Activated T-helper 2 cell treated with anti-CD3 and anti-CD28 coated beads, Interferon-gamma antibody, Interleukin-2, Interleukin-4, amounts not matched to agents 10 μg/mL and 5 μg/mL and 100 μg/mL, durations not matched to agents 14 hours and 24 hours and 36 hours (primary cell): ENCODE measurements at places on chromosomes 12 and 14. TPM values are rescaled to one million over a fixed set of nuclear protein-coding genes. Genes with fewer than 3 reads are reported as not detected.

The RNF212B gene
- not detected in 2 replicates for total RNA-seq

The SRSF5 gene
- 316 and 358 TPM in 2 replicates for total RNA-seq

The CLEC9A gene
- not detected in 2 replicates for total RNA-seq

The PALS1 gene
- total RNA-seq: 6.7 and 11.2 TPM in 2 replicates

The PLEKHG3 gene
- total RNA-seq: 1.0 and 1.9 TPM in 2 replicates

The OR6S1 gene
- not detected in 2 replicates for total RNA-seq

The CFAP54 gene
- total RNA-seq: 0.14 and 0.23 TPM in 2 replicates

DNA sequence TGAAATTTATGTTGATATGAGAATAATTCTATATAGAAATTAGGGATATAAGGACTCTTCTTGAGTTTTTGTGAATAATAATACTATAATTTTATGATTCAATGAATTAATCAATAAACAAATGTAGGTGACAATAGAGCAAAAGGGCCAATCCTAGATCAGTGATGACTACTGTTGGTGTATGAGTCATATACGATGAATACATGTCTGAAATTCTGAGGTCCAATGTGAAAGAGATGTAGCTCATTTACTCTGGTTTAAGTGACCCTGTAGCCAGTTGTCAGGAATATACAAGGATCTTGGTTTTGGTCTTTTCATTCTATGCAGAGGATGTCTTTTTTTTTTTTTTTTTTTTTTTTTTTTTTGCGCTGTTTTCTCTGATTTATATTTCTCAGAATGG, 72.1 kb upstream of the RTL1 start:
- DNase-seq: no peak

DNA sequence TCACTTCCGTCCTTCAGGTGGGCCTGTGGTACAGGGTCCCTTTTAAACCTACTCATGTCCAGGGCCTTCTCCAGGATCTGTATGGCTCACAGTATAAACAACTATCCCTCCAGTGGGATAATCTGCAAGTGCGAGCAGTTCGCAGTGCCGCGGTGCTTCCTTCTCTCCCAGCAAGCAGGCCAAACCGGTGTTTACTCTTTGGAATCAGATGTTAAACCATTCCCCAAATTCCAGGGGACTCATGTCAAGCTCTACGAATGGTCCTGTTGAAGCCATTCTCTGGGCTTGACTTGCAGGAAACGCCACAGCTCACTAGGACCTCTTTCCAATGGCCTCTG, 59.6 kb downstream of the OR11H12 start:
- DNase-seq: no peak

GRCh38 chr14:20489093-20489994, 16.0 kb upstream of the RNASE10 start:
- DNase-seq: no peak

DNA sequence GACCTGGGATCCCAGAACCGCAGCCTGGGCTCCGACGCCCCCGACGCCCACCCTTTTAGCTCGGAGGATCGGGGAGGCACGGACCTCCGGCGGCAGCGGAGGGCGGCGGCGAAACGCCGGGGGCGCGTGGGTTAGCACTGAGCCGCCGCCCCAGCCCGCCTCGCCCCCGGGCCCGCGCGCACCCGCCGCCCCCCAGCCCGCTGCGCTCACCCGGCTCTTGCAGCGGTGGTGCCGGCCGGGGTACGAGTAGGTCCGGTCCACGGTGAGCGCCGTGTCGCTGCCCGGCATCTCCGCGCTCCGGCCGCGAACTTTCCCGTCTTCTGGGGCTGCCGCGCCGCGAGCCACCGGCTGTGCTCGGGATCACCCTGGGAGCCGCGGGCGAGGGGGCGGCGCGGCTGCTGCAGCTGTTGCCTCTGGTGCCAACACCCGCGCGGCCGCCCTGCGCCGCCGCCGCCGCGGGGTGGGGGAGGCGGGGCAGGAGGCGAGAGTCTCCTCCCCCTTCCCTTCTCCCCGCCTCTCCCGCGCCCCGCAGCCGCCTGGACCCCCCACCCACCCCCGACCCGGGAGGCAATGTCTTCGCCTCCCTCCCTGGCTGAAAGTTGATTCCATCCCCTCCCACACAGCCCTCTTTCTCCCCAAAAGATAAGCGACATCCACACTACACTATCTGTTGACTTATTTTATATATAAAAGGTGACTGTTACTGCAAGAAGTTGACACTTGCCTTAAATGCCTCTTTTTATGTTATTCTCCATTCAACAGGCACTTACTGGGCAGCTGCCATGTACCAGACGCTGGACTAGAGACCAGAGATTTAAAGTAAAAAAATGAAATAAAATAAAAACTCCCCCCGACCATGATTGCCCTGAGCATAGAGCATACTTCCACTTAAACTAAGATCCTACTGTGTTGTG, at the start of gene TMCC3:
Gene TMCC3 (minus strand): TSS at position 415 of the 914 bp plus-strand sequence. CDS start 127 bp downstream, at position 288.
- no peak for DNase-seq

DNA sequence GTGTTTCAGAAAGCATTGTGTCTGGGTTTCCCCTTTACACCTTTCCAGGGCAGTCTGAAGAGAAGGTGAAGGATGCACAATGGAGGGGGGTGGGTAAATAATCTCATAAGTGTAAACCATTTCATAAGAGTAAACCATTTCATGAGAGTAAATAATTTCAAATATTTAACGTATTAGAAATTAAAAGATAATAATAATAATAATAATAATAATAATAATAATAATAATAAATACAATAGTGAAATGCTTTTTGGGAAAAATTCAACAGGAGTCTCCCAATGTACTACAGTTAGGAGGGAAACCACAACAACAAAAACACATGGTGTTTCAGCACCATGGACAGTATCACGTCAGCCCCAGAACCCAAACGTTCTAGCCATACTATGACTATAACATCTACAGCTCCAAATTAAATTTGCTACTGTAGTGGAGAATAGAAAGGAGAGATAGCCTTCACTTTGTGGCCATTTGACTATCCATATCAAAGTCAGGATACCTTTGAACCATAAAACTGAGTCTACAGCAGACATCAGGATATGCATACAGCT, 691.8 kb downstream of the BCL11B start:
- DNase-seq: no peak

DNA sequence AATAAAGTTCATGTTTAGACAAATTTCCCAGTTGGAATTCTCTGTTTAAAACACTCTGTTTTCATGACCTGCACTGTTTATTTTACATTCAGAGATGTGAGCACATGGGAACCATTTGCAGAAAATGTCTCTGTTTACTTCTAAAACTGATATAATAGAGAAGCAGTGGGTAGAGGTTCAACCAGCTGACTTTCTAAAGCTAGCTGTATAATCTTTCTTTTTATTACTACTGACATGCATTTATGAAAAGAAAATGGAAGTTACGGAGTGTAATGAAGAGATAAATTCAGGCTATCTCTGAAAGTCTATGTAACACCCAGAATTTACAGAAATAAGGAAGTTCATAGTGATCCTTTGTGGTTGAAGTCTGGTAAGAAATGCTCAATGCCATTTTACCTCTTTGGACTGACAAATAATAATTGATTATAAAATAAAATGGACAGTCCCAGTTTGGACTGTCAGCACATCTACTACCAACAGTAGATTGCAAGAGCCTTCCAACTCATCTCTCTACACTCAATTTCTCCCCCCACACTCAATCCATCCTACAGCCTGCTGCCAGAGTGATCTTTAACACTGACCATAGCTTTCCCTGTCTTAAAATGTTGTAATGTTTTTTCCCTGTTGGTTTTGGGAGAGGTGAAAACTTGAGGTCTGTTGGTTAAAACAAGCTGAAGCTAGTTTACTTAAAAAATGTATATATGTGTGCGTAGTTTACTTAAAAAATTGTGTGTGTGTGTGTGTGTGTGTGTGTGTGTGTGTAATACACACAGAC, 137.4 kb downstream of the AEBP2 start:
- DNase-seq: no peak

GRCh38 chr12:132162508-132163031, 18.3 kb downstream of the NOC4L start:
- DNase-seq: no peak

- no peak for DNase-seq
Measured at GRCh38 chr12:66296176-66296683, 6.1 kb upstream of the HELB start.
